ENCODE measurements at places on chromosomes 3 and 15. TPM values are rescaled to one million over a fixed set of nuclear protein-coding genes. Genes with fewer than 3 reads are reported as not detected.

Gene RPL14
- 1,699 TPM for total RNA-seq

Gene USP50
- total RNA-seq = not detected

Gene PRTG
- total RNA-seq = 0.32 TPM

Gene CFAP20DC
- 1.7 TPM for total RNA-seq

Gene CLDN16
- not detected for total RNA-seq

Gene ITIH1
- 0.91 TPM for total RNA-seq

Gene PLA2G4B
- total RNA-seq = 2.2 TPM

DNA sequence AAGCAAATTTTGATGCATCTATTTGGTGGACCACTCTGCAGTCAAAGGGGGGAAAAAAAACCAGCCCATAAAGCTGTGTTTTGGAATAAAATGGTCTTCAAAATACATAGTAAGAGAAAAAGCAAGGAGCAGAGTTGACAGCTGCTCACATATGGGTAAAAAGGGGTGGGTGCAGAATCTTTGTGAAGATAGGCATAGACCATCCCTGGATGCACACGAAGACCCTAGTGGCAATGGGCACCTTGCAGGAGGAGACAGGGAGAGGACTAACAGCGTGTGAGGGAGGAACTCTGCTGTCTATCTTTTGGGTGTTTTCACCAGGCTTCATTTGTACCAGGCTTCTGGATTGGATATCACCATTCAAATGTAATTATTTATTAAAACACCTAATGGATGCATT is 43.9 kb downstream of the CTNNB1 start:
- H3K27ac ChIP-seq = no peak overlapping the region
- DNase-seq = no peak
- H3K4me1 ChIP-seq = no peaks in the 10 kb centered on the region
- peaks cover 6% of the 10 kb centered on the region for H3K36me3 ChIP-seq

DNA sequence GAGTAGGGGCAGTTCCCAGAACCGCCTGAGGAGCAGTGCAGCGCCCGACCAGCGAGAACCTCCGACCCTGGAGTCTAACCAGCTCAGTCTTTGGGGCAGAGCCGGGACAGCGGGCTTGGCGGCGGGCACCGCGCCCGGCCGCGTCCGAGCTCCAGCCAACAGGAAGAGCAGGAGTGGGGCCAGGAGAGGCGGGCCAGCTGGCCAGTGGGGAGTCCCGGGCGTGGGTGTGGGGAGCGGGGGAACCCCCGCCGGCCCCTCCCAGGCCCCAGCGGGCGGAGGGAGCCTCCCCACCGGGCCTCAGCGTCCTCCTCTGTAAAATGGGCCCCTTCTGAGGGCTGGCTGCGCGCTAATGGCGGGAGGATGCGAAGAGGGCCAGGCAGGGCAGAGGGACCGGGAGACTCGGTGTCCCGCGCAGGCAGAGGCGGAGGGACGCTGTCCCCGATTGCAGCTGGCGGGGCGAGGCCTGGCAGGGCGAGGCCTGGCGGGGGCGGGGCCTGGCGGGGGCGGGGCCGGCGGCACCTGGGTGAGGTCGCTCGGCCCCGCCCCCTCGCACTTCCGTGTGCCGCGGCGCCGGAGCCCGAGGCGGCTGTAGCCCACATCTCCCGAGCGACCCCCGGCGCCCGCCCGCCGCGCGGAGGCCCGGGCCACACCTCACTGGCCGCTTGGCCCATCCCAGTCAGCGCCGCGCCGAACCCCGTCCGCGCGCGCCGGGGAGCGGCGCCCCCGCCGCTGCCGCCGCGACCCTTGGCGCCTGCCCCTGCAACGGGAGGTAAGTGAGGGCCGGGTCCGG is at the start of gene PRKCD:
PRKCD (plus strand) TSS at position 550 of the 790 bp plus-strand sequence. CDS start 17,214 bp downstream, outside the sequence.
- H3K27me3 ChIP-seq = no peaks in the 10 kb centered on the region
- H3K4me1 ChIP-seq = peaks cover 9% of the 10 kb centered on the region
- peak within 1 kb of the TSS; percentile 81 for H3K27ac ChIP-seq
- peak; percentile 89 for DNase-seq
- no peaks in the 10 kb centered on the region for H3K36me3 ChIP-seq

- no peak overlapping the region for H3K27ac ChIP-seq
- H3K4me1 ChIP-seq = no peaks in the 10 kb centered on the region
- no peak for DNase-seq
- H3K27me3 ChIP-seq = no peaks in the 10 kb centered on the region
- H3K4me3 ChIP-seq = no peak overlapping the region
These were observed 34.7 kb downstream of the IGF2BP2 start for GRCh38 chr3:185789891-185790830.

DNA sequence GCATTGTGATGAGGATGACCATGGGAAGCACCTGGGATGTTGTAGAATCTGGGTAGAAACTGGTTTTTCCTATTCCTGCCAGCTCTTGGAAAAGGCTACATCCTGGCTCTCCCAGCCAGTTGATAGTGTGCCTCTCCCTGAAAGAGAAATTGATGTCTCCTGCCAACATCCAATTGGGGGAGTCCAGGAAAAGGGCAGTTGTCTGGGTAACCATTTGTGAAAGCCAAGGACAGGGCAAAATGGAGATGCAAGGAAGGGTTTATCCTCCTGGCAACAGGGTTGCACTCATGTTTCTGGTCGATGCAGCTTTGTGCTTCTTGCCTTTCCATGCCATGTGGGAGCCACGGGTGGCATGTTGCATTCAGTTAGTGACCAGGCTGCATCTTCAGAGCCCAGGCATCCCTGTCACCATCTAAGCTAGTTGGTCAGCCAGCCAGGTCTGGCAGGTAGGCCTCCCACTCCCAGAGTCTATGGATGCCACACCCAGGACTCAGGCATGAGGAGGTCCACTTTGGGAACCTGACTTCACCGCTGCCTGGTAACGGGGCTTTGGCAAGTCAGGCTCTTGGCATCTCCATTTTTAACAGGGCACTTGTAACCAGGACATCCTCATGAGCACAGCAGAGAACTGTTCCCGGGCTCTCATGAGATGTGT is 153.5 kb downstream of the DNAJB8 start:
- no peaks in the 10 kb centered on the region for H3K4me1 ChIP-seq
- DNase-seq = peak; percentile 6
- H3K4me3 ChIP-seq = no peak overlapping the region
- H3K27me3 ChIP-seq = no peaks in the 10 kb centered on the region
- no peaks in the 10 kb centered on the region for H3K36me3 ChIP-seq
- no peak overlapping the region for H3K27ac ChIP-seq

DNA sequence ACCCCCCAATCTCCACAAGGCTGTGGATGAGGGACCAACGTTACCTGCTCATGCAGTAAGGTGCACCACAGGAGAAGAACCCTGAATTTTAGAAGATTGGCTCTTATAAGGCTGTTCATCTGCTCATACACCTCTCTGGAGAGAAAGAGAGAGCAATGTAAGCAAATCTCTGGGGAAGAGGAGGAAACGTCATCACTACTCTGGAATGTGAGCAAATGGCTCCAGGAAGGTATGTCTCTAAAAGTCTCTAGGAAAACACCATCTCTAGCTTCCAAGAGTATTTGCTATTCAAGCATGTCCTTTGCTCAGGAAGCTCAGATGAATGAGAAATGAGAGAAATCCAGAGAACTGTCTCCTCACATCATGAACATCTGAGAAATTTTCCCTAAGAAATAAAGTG is 235.4 kb downstream of the TBL1XR1 start:
- DNase-seq = no peak
- no peak overlapping the region for H3K4me3 ChIP-seq
- H3K36me3 ChIP-seq = no peaks in the 10 kb centered on the region
- H3K27ac ChIP-seq = no peak overlapping the region
- no peaks in the 10 kb centered on the region for H3K4me1 ChIP-seq

- no peaks in the 10 kb centered on the region for H3K36me3 ChIP-seq
- no peak overlapping the region for H3K4me3 ChIP-seq
- no peak for DNase-seq
- no peak overlapping the region for H3K27ac ChIP-seq
- no peaks in the 10 kb centered on the region for H3K4me1 ChIP-seq
These were observed 717.5 kb downstream of the AGBL1 start for GRCh38 chr15:86797135-86797534.

- H3K27ac ChIP-seq = no peak overlapping the region
- no peaks in the 10 kb centered on the region for H3K27me3 ChIP-seq
- no peak overlapping the region for H3K4me3 ChIP-seq
- DNase-seq = no peak
- H3K36me3 ChIP-seq = no peaks in the 10 kb centered on the region
- no peaks in the 10 kb centered on the region for H3K4me1 ChIP-seq
These were observed 40.5 kb upstream of the CSPG4 start for GRCh38 chr15:75753145-75753544.

- H3K36me3 ChIP-seq = no peaks in the 10 kb centered on the region
- DNase-seq = peak; percentile 92
- peaks cover 46% of the 10 kb centered on the region for H3K4me1 ChIP-seq
- no peaks in the 10 kb centered on the region for H3K27me3 ChIP-seq
- H3K4me3 ChIP-seq = peak overlapping the region; percentile 4
These were observed 18.4 kb downstream of the KLF13 start for GRCh38 chr15:31344823-31345605.

GRCh38 chr15:46576646-46577395 is 942.0 kb downstream of the SQOR start:
- no peaks in the 10 kb centered on the region for H3K4me1 ChIP-seq
- peak; percentile 49 for DNase-seq
- H3K27ac ChIP-seq = no peak overlapping the region
- no peaks in the 10 kb centered on the region for H3K36me3 ChIP-seq

GRCh38 chr3:49519296-49519695 is 35.0 kb upstream of the BSN start:
- H3K27me3 ChIP-seq = no peaks in the 10 kb centered on the region
- no peak overlapping the region for H3K4me3 ChIP-seq
- H3K36me3 ChIP-seq = no peaks in the 10 kb centered on the region
- DNase-seq = no peak
- H3K27ac ChIP-seq = no peak overlapping the region

GRCh38 chr3:133442518-133442917 is 42.7 kb downstream of the BFSP2 start:
- H3K4me1 ChIP-seq = no peaks in the 10 kb centered on the region
- DNase-seq = no peak
- no peak overlapping the region for H3K4me3 ChIP-seq
- no peak overlapping the region for H3K27ac ChIP-seq
- H3K27me3 ChIP-seq = no peaks in the 10 kb centered on the region

DNA sequence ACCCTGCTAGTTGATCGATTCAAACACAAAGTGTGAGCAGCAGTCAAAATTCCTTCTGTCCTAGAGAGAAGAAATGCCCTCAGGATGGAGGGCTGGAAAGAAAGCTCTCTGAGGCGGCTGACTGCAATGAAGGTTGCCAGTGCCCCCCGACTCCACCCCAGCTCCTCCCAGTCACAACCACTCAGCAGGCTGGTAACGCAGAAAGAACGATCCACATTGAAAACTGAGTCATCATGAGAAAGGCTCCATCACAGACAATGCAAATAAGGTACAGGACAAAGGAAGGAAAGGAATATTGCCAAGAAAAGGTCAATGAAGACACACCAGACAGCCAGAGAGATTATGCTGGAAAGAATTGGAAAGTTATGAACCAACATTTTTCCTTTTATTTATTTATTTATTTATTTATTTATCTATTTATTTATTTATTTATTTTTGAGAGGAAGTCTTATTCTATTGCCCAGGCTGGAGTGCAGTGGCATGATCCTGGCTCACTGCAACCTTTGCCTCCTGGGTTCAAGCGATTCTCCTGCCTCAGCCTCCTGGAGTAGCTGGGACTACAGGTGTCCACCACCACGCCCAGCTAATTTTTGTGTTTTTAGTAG is 17.4 kb upstream of the VGLL4 start:
- no peak overlapping the region for H3K27ac ChIP-seq
- H3K27me3 ChIP-seq = no peaks in the 10 kb centered on the region
- H3K36me3 ChIP-seq = no peaks in the 10 kb centered on the region
- DNase-seq = no peak
- peaks cover 4% of the 10 kb centered on the region for H3K4me1 ChIP-seq

GRCh38 chr3:119864476-119864875 is 82.6 kb downstream of the NR1I2 start:
- H3K27me3 ChIP-seq = no peaks in the 10 kb centered on the region
- H3K27ac ChIP-seq = no peak overlapping the region
- peaks cover 8% of the 10 kb centered on the region for H3K36me3 ChIP-seq
- H3K4me3 ChIP-seq = no peak overlapping the region
- no peak for DNase-seq
- no peaks in the 10 kb centered on the region for H3K4me1 ChIP-seq

DNA sequence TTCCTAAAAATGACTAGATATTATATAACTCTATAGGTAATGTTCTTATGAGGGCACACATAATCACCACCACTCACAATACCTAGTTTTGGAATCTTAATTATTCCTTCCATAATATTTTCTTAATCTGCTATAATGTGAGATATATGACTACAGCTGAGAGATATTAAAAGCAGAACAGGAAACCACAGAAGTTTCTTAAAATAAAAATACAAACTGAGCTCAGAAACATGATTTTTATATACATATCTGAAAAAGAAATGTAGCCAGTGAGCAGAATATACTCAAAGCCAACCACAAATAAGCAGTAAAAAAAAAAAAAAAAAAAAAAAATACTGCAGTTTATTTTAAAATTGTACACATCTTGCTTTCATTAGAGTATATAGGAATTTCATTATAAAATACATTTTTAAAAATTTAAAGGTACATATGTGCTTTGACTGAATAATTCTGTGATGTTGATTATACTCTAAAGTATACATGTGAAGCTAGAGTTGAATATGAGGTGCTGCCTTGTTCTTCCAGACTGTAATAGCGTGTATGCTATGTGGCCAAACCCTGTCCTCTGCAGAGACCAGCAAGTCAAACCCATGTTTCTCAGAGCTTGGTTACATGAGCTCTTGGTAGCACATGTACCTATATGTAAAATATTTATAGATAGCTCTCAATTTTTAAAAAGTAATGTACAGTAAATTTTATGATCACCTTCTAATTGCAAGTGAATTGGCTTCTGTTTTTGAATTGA is 175.0 kb downstream of the UBE2E2 start:
- no peak overlapping the region for H3K27ac ChIP-seq
- H3K4me1 ChIP-seq = no peaks in the 10 kb centered on the region
- DNase-seq = no peak
- no peaks in the 10 kb centered on the region for H3K36me3 ChIP-seq
- H3K27me3 ChIP-seq = no peaks in the 10 kb centered on the region
- no peak overlapping the region for H3K4me3 ChIP-seq

DNA sequence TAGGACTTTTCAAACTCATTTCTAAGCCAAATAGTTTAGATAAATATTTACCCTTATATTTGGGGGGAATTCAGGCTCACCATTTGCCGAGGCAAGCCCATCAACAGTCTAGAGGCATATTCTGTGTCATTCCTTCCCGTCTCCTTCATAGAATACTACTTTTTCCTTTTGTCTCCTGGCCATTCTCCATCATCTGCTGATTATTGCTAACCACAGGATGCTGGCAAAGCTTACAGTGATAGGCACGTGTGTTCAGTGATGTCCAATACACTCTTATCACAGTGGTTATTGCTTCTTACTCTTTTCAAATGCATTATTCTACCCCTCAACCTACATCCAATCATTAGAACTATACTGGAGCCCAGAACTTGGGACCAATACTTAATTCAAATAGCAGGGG is 130.6 kb upstream of the ZBED2 start:
- H3K4me3 ChIP-seq = no peak overlapping the region
- H3K4me1 ChIP-seq = no peaks in the 10 kb centered on the region
- no peak for DNase-seq
- no peaks in the 10 kb centered on the region for H3K27me3 ChIP-seq
